NCI-H187 (cell line): ENCODE measurements at places on chromosomes 4 and X.
A peak's percentile ranks its signal among the peaks of the same experiment; 100 is the strongest.

- DNase-seq = no peak
These were observed 71.6 kb downstream of the PRRG1 start for GRCh38 chrX:37420756-37421155.

GRCh38 chr4:7793186-7793585 lies 146.5 kb downstream of the AFAP1 start:
- DNase-seq = no peak

DNA sequence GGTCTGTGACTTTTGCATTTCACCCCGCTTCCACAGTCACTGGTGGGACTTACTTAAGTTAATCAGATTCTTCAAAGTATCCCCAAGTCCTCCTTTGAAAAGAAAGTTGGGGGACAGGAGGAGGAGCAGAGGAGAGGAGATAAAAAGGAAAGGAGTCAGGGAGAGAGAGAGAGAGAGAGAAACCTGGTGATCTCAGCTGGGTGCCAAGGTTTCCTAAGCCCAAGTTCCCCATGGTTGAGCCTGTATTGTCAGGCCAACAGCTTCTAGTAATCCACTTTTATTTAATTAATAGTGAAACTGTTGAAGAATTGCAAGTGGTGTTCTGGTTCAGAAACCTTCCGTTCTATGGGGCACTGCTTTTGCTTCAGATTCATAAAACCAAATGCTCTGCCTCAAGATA lies 91.6 kb downstream of the AR start:
- no peak for DNase-seq

GRCh38 chr4:124144238-124144654 lies 568.3 kb downstream of the ANKRD50 start:
- DNase-seq = no peak

- DNase-seq = no peak
These were observed 17.5 kb downstream of the TXK start for GRCh38 chr4:48116582-48116981.

- DNase-seq = no peak
These were observed 50.1 kb downstream of the MFAP3L start for GRCh38 chr4:169975838-169976796.

GRCh38 chr4:61385256-61385655 lies 185.1 kb downstream of the ADGRL3 start:
- no peak for DNase-seq

DNA sequence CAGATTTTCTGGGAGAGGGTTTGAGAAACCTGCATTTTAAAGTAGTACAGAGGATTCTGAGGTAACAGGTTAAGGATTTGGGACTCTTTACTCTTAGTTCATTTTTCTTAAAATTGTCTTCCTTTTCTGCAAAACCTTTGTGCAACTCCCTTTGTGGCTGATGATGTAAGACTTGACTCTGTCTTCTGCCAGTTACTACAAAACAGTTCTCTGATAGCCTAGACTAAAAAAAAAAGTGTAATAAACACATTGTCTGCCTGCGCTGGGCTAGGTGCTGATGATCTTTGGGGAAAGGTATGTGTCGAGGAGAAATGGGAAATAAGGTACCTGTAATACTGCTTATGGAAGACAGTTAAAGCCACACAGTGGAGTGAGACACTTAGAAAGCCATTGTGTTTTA lies 28.7 kb downstream of the IL13RA1 start:
- DNase-seq = no peak

- no peak for DNase-seq
These were observed 50.2 kb upstream of the GRID2 start for GRCh38 chr4:92253550-92253949.

DNA sequence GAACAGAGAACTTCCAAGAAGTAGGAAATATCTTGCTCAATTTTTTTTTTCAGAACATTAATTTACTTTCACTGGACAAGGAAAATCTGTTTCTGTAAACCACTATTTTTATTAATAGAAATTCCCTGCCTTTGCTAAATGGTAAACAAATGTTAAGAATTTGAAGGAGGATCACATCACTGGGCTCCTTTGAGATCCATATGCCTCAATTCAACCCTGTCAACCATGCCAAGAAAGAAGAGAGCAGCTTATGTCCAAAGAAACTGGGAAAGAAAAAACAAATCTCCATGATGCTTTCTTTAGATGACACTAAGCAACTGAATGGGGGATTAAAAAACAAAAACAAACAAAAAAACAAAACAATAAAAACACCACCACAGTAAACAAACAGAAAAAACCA lies 47.7 kb downstream of the LNX1 start:
- DNase-seq = no peak

- no peak for DNase-seq
These were observed 248.3 kb upstream of the KLF3 start for GRCh38 chr4:38415682-38416081.

DNA sequence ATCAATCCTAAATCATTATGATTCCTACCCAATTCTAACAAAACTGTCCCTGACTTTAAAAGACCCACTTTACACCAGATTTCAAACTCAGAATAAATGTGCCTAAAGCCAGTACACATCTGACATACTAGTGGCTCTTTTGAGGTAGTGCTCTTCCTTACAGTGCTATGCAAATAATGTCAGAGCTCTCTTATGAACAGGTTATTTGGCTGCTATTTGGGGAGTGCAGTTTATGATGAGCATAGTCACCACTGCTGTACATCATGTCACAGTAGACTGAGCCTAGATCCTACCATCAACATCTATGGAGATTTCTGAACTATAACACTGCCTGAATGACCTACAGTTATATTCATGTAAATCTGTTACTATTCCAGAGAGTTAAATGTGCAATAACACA lies 50.4 kb upstream of the PAGE5 start:
- no peak for DNase-seq

- peak; percentile 6 for DNase-seq
These were observed 55.1 kb downstream of the CLCN5 start for GRCh38 chrX:49977319-49978090.

DNA sequence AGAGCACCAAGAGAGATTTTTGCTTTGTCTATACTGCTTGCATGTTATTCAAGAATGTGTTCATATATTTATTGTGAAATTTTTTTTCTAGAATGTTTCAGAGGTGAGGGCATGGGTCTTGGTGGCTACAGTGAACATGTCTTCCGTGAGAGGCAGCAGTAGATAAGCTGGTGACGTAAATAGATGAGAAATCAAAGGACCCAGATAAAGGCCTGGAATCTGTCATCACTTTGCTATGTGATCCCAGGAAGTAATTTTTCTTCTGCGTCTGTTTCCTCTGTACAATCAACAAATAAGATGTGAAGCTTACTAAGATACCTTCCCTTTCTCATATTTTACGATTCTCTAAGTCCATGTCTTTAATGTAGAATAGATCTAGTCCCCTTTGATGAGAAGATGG lies 129.1 kb downstream of the COL4A6 start:
- no peak for DNase-seq

DNA sequence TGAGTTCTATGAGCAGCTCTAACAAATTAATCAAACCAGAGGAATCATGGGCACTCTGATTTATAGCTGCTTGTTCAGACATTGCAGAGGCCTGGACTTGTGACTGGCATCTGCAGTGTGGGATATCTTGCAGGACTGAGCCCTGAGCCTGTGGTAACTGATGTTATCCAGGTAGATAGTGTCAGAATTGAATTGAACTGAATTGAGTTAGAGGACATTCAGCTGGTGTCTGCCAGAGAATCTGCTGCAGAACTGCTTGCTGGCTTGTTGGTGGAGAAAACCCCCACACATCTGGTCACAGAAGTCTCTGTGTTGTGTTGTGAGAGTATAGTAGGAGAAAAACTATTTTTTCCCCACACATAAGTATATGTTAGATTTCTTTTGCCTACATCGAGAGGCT lies 42.2 kb downstream of the SMIM20 start:
- DNase-seq = no peak

GRCh38 chrX:70134116-70134477 lies 850 bp downstream of the IGBP1 start:
- peak; percentile 4 for DNase-seq

DNA sequence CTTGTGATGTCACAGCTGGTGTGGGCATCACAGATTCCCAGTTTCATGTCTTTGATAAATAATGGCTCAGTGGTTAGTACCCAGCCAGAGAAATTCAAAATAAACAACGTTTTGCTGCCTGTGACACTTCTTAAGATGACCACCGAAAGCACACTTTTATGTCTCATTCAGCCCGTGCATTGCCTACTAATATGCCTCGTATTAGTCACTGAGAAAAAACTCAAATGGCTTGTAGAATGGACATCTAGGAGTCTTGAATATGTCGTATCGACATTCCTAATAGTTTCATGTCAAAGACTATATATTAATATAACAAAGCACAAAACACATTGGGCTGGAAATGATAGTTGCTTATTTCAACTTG lies 103.9 kb upstream of the FAT1 start:
- no peak for DNase-seq

GRCh38 chr4:187088070-187088799 lies 364.6 kb upstream of the FAT1 start:
- DNase-seq = no peak

GRCh38 chr4:24885342-24885741 lies 27.5 kb downstream of the CCDC149 start:
- no peak for DNase-seq

- no peak for DNase-seq
These were observed 104.5 kb downstream of the AMELX start for GRCh38 chrX:11397680-11398079.

GRCh38 chr4:102429553-102429952 lies 71.6 kb upstream of the NFKB1 start:
- no peak for DNase-seq

- no peak for DNase-seq
These were observed 6.3 kb downstream of the IL15 start for GRCh38 chr4:141642711-141643110.

DNA sequence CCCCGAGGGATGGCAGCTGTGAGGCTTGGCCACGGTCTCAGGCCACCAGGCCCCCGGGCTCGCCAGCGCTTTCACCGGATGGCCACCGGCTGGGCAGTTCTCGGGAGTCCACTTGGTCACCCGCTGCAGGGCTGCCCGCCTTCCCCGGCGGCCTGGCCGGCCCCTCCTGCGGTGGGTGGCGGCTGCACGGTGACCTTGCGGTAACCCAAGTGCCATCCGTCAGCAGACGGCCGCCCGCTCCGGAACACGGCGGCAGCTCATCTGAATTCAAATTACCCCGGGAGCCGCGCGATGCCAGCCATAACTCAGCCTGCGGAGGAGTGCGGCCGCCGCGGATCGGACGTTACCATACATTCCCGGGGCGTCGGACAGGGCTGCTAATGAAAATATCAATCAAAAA lies 60.7 kb downstream of the FAM53A start:
- DNase-seq = no peak

GRCh38 chr4:182022909-182023308 lies 220.3 kb upstream of the TENM3 start:
- peak; percentile 36 for DNase-seq

- DNase-seq = no peak
These were observed 116.7 kb downstream of the SPCS3 start for GRCh38 chr4:176436293-176436973.

GRCh38 chrX:10518073-10518472 lies 102.3 kb downstream of the MID1 start:
- DNase-seq = no peak

GRCh38 chr4:149835280-149835679 lies 19.6 kb upstream of the IQCM start:
- no peak for DNase-seq

GRCh38 chr4:56972809-56973208 lies 4.6 kb downstream of the NOA1 start:
- no peak for DNase-seq

GRCh38 chr4:16411501-16412085 lies 185.3 kb upstream of the TAPT1 start:
- DNase-seq = no peak

- DNase-seq = no peak
These were observed 335.5 kb upstream of the IGFBP7 start for GRCh38 chr4:57445686-57446085.

GRCh38 chr4:108272046-108272445 lies 103.3 kb upstream of the LEF1 start:
- no peak for DNase-seq

- DNase-seq = no peak
These were observed 72.8 kb upstream of the MAPK10 start for GRCh38 chr4:86432559-86433134.

DNA sequence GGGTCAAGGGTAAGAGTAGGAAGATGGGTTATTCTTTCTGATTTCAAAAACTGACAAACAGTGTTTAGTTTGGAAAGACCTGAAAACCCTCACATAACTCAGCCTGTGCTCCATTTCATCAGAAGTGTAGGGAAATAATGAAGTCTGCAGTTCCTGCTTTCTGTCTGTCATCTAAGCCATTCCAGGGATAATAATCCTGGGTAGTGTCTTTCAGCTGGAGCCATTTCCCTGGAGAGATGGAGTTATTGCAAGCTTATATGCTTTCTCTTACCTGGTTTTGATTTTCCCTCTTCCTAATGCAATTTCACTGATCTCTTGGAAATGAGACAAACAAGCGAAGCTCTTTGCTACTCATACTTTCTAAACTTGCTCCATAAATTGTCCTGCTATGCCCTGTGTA lies 824.8 kb upstream of the LCORL start:
- no peak for DNase-seq

- no peak for DNase-seq
These were observed 388.2 kb downstream of the STIM2 start for GRCh38 chr4:27248829-27249228.

GRCh38 chr4:151250706-151251105 lies 26.3 kb upstream of the PRSS48 start:
- DNase-seq = no peak

DNA sequence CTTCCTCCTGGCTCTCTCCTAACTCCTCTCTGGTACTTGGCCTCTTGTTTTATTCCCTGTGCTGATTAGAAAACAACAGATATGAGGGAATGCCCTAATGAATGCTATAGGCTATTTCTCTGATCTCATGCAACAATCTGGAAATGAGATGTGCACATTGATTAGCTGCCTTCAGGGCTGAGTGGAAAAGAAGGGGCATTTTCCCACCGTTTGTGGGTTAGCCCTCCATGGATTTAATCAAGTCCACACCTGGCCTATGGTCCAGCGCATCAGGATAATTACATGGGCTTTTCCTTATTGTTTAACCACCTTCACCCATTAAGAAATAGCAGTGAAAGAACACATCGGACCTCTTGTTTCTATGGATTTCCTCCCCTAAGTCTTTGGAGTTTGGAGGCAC lies 70.0 kb downstream of the CAPN6 start:
- no peak for DNase-seq

- no peak for DNase-seq
These were observed 23.3 kb downstream of the ARHGAP24 start for GRCh38 chr4:85498068-85498733.

DNA sequence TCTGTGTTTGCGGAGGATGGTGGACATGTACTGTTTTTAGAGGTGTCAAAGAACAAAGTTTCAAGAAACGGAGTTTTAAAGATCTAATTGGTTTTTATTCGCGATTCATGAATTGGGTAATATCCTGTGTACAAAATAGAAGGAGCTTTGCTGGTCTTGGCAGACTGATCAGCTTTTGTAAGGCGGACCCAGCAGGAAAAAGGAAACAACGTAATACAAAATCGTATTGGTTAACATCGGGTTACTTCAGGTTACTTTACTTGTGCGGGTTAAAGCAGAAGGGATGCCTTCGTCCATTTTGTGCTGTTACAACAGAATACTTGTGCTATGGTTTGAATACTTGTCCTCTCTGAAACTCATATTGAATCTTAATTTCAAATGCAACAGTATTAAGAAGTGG lies 11.4 kb upstream of the NYX start:
- no peak for DNase-seq
